Activated CD8-positive, alpha-beta memory T cell treated with anti-CD3 and anti-CD28 coated beads, Interleukin-2, amount 50 U/mL, for 4 hours (primary cell): ENCODE measurements at places on chromosomes 2 and 18.
A peak's percentile ranks its signal among the peaks of the same experiment; 100 is the strongest.

GRCh38 chr2:104443145-104443544 lies 410.8 kb upstream of the POU3F3 start:
- no peak for DNase-seq

GRCh38 chr2:230713331-230714135 lies 891 bp downstream of the CAB39 start:
- DNase-seq: peak; percentile 35

- no peak for DNase-seq
Measured at GRCh38 chr18:24031916-24032315, 17.4 kb downstream of the TTC39C start.

DNA sequence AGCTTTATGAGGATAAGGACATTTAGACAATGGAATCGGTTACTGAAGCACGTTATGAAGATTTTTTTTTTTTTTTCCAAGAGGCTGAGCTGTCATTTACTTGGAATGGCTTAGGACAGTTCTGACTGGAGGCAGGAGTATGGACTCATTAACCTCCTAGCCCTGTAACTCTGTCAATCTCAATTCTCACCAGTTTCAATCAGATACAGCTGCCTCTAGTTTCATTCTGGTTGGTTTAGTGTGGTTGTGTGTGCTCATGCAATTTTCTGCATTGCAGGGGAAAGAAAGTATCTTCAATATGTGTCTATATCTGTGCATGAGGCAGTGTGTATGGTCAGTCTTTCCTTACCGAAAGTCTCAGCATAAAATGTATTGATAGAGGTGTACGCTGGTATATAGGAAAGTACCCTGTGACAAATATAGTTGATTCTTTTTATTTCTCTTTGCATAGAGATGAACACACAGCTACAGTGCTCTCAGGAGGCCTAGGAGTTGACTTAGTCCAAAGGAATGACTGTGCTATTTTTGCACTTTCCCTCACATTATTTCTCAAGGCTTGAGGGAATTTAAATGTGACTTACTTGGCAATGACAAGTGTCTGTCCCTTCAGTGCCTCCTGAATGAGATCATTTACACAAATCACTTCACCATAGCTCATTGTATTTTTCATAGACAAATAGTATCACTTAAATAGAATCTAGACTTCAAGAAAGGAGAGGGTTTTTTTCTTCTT lies 50.5 kb upstream of the GRB14 start:
- no peak for DNase-seq

GRCh38 chr2:82124629-82125028 lies 1820.1 kb upstream of the LRRTM1 start:
- no peak for DNase-seq

DNA sequence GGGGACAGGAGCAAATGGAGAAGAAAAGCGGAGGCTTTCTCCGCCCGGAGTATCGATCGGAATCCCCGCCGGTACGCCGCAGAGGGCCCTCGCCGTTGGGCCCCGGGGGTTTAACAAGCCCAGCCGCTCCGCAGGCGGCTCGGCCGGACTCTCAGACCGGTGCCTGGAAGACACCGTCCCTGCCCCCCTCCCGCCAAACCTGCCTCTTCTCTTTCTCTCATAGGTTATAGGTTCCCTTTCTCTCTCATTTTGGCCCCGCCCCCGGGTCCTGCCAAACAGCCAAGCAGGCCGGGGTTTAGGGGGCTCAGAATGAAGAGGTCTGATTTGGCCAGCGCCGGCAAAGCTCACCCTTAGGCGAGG lies 4.4 kb downstream of the ONECUT2 start:
- no peak for DNase-seq
